ENCODE measurements at places on chromosomes 3 and 15.

DNA sequence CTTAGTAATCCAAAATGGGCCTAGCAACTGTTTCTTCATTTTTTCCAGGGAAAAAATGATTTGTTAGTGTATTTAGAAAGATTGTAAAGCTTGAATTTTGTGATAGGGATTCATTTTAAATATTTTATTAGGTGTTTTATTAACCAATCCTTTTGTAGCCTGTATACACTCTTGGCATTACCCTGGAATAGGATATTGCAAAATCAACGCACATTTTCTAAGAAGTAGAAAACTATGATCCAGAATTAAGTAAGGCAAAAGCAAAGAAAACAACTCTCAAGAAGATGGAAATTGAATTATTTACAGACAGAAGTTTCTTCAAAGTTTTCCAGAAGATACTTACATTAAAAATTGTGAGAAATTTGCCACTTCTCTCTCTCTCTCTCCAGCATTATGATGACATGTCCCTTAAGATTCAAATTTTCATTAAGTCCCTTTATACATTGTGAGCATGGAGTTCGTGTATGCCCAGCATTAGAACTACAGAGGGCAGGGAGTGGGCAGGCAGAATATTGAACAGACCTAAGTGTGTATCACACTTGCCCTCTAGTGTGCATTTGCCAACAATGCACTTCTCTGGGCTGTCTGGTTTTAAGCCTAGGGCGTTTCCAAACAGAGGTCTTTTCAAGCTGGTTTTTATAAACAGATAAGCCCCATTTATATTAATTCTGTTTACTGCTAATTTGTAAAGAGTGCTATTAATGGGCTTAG lies 28.5 kb upstream of the CMSS1 start:
- DNase-seq = peak; percentile 6

GRCh38 chr15:31353931-31354330 lies 27.3 kb downstream of the KLF13 start:
- DNase-seq = no peak

DNA sequence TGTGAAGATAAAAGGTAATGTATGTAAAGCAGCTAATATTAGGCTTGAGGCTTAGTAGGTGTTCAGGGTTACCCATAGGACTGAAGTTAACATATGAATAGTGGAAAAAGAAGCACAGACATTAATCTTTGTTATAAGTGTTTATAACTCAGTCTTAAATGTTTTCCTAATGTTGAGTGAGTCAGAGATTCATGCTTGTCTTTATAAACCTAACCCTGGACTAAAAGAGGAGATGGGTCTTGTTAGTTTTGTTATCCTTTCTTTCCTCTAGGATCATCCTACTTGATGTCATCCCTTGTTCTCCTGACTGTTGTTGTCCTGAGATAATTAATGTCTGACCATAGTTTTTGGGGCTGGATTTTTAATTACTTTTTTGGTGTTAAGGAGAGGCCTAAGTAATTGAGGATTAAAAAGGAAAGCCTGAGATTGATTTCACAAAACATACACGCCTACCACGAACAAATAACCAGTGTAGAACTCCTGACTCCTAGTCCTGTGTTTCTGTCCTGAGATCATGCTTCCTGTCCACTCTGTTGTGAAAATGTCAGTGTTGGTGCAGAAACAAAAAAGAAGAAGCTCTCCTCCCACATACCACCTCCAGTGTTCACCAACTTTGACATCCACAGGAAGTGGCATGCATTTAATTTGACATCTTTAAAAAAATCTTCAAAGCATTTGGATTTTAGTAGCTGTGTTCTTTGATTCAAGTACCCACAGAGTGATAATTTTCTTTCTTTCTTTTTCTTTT lies 8.4 kb downstream of the MITF start:
- no peak for DNase-seq

- no peak for DNase-seq
These were observed 19.6 kb downstream of the NSUN3 start for GRCh38 chr3:94082391-94082937.

DNA sequence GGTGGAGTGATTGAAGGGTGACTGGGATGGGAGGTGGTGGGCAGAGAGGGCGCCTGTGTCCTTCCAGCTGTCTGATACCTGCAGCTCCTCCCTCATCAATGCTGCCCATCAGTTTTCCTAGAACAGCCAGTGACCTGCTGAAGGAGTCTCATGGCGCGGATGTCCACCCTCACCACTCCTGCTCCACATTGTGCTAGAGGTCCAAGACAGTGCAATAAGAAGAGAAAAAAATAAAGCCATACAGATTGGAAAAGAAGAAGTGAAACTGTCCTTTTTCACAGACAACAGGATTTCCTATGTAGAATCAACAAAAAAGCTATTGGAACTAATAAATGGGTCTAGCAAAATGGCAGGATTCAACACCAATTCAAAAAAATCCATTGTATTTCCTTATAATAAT lies 7.4 kb downstream of the ZDHHC19 start:
- no peak for DNase-seq

- no peak for DNase-seq
These were observed 429.3 kb upstream of the PDZRN3 start for GRCh38 chr3:74053970-74054516.

DNA sequence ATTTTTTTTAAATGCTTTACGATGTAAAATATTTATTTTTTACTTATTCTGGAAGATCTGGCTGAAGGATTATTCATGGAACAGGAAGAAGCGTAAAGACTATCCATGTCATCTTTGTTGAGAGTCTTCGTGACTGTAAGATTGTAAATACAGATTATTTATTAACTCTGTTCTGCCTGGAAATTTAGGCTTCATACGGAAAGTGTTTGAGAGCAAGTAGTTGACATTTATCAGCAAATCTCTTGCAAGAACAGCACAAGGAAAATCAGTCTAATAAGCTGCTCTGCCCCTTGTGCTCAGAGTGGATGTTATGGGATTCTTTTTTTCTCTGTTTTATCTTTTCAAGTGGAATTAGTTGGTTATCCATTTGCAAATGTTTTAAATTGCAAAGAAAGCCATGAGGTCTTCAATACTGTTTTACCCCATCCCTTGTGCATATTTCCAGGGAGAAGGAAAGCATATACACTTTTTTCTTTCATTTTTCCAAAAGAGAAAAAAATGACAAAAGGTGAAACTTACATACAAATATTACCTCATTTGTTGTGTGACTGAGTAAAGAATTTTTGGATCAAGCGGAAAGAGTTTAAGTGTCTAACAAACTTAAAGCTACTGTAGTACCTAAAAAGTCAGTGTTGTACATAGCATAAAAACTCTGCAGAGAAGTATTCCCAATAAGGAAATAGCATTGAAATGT lies 15.6 kb downstream of the THBS1 start:
- DNase-seq = no peak

GRCh38 chr15:101264011-101264410 lies 12.2 kb upstream of the CHSY1 start:
- DNase-seq = no peak

- peak; percentile 33 for DNase-seq
These were observed 12.2 kb downstream of the MYLK start for GRCh38 chr3:123871946-123872345.

- DNase-seq = peak; percentile 89
These were observed 63.8 kb upstream of the SNRPA1 start for GRCh38 chr15:101358895-101359294.

DNA sequence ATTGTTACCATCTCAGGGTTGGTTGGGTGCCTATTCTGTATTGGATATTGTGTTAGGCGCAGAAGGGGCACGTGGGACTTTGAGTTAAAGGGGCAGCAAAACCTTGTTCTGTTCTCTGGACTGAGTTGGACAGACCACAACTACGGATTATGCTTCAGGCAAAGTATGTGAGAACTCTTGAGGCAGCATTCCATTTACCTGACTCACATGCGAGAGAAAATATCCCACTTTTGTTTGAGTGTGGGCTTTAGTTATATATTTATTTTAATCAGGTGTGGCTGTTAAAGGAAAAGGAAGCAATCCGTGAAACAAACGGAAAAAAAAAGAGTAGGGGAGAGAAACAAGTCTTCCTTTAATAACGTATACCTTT lies 627 bp upstream of the PLS1 start:
- DNase-seq = no peak

- no peak for DNase-seq
These were observed 168.1 kb upstream of the LRRN1 start for GRCh38 chr3:3631114-3631513.

GRCh38 chr3:66582721-66583423 lies 82.0 kb upstream of the LRIG1 start:
- DNase-seq = no peak

DNA sequence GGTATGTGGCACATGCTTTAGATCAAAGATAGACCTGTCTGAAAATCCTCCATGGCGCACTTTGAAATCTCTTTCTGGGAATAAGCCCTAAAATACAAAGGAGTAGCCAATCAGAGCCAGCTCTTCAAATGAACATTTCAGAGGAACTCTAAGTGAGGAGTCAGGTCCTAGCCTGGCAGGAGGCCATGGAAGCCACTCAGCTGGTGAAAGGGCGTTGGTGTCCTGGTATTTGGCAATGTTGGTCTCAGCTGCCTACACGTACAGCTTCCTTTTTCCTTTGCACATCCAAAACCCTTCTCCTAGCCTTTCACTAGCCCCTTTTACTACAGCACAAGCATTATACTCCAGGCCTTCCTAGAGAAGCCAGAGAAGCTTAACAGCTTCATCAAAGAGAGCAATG lies 5.5 kb downstream of the WDR73 start:
- DNase-seq = no peak

GRCh38 chr3:56424885-56425284 lies 43.4 kb downstream of the ERC2 start:
- no peak for DNase-seq

DNA sequence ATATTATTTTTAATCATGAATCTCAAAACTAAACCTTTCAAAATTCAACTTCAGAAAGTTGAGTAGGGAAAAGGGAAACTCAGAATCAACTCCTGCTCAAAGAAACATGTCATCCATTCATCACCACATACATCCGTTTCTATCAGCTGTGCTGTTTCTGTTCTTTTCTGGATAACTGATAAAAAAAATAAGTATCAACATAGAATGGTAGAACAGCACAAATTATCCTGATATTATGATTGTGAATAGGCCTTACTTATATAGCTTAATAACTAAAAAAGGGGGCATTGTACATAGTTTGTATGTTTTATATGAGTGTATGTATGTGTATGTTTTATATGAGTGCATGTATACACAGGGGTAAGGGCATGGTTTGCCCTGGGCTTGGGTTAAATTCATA lies 3.1 kb downstream of the TM4SF1 start:
- DNase-seq = no peak

- DNase-seq = no peak
These were observed 15.8 kb downstream of the ABHD17C start for GRCh38 chr15:80710635-80711554.

GRCh38 chr3:147157631-147158030 lies 248.7 kb downstream of the ZIC4 start:
- no peak for DNase-seq

GRCh38 chr3:171460725-171461524 lies 720 bp upstream of the TNIK start:
- no peak for DNase-seq

GRCh38 chr3:172465281-172465680 lies 17.0 kb upstream of the GHSR start:
- DNase-seq = no peak

Data from epithelial cell of prostate (primary cell).